ENCODE measurements at places on chromosomes 3 and 15. TPM values are rescaled to one million over a fixed set of nuclear protein-coding genes. Genes with fewer than 3 reads are reported as not detected.

- no peak overlapping the region for H3K27ac ChIP-seq
- H3K36me3 ChIP-seq, result no peaks in the 10 kb centered on the region
- DNase-seq, result no peak
- no peak overlapping the region for H3K4me3 ChIP-seq
- peaks cover 34% of the 10 kb centered on the region for H3K27me3 ChIP-seq
Observed at GRCh38 chr15:80246425-80246894, 5.6 kb downstream of the CTXND1 start.

GRCh38 chr3:159892171-159892795 lies 96.4 kb upstream of the IL12A start:
- no peak overlapping the region for H3K27ac ChIP-seq
- DNase-seq, result no peak
- no peak overlapping the region for H3K4me3 ChIP-seq
- peaks cover 3% of the 10 kb centered on the region for H3K36me3 ChIP-seq
- no peaks in the 10 kb centered on the region for H3K27me3 ChIP-seq
- H3K4me1 ChIP-seq, result peaks cover 4% of the 10 kb centered on the region

Gene COL6A6
- total RNA-seq, result 12.8 TPM

GRCh38 chr3:13316603-13317002 lies 103.5 kb downstream of the NUP210 start:
- no peaks in the 10 kb centered on the region for H3K4me1 ChIP-seq
- no peaks in the 10 kb centered on the region for H3K27me3 ChIP-seq
- no peak overlapping the region for H3K4me3 ChIP-seq
- H3K36me3 ChIP-seq, result peaks cover 62% of the 10 kb centered on the region

DNA sequence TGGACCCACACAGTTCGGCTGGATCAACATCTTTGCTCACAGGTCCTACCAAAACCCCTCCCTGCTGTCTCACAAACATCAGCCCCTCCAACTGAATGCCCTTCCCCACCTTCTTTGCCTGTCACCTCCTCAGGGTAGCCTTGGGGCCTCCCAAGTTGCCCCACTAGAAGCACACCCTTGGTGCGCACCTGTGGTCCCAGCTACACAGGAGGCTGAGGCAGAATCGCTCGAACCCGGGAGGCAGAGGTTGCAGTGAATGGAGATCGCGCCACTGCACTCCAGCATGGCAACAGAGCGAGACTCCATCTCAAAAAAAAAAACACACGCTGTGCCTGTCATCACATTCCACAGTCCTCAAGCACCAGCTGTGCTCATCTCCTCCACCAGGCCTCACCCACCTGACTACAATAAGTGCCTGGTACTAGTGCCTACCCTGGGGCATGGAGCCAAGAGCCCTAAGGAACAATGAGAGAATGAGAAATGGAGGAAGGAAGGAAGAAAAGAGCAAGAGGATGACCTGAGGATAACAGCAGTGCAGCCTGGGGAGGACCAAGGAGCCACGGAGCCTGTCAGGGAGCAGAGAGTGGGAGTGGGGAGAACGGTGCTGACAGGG lies 26.0 kb downstream of the RPN1 start:
- no peaks in the 10 kb centered on the region for H3K27me3 ChIP-seq
- no peak for DNase-seq
- peaks cover 24% of the 10 kb centered on the region for H3K4me1 ChIP-seq
- H3K27ac ChIP-seq, result peak overlapping the region; percentile 25

Gene LTK
- 25.9 TPM for total RNA-seq

DNA sequence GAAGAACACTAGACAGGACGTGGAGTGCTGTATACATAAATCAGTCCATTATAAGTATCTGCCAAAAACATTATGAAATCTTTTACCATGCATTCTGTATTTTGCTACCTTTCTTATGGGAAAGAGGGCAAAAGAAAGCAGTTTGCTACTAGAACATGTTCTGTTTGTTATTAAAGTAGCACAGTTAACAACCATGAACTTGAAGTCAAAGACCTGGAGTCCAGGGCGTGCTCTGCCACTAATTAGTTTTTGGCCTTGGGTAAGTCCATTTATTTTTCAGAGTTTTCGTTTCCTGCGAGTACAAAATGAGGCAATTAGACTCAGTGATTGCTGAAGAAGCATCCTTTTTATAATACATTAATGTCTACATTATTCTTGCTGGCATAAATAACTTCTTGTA lies 143.3 kb upstream of the AGTR1 start:
- no peak overlapping the region for H3K27ac ChIP-seq
- no peak for DNase-seq
- no peak overlapping the region for H3K4me3 ChIP-seq
- H3K4me1 ChIP-seq, result no peaks in the 10 kb centered on the region
- H3K27me3 ChIP-seq, result no peaks in the 10 kb centered on the region
- H3K36me3 ChIP-seq, result no peaks in the 10 kb centered on the region
